Foreskin keratinocyte (primary cell): ENCODE measurements at places on chromosomes 7 and 10. TPM values are rescaled to one million over a fixed set of nuclear protein-coding genes. Genes with fewer than 3 reads are reported as not detected.

Gene FGFBP3
- 0.20 and 0.32 TPM in 2 replicates for total RNA-seq

Gene ECHS1
- total RNA-seq = 62.6 and 67.1 TPM in 2 replicates

GRCh38 chr10:19795684-19796083, 20.5 kb upstream of the PLXDC2 start:
- no peak for DNase-seq

Gene STYXL1
- total RNA-seq = 37.8 and 51.5 TPM in 2 replicates

Gene SLC18A2
- total RNA-seq = not detected in 2 replicates

- DNase-seq = no peak
Measured at GRCh38 chr10:46541735-46542566, 14.5 kb downstream of the GPRIN2 start.

DNA sequence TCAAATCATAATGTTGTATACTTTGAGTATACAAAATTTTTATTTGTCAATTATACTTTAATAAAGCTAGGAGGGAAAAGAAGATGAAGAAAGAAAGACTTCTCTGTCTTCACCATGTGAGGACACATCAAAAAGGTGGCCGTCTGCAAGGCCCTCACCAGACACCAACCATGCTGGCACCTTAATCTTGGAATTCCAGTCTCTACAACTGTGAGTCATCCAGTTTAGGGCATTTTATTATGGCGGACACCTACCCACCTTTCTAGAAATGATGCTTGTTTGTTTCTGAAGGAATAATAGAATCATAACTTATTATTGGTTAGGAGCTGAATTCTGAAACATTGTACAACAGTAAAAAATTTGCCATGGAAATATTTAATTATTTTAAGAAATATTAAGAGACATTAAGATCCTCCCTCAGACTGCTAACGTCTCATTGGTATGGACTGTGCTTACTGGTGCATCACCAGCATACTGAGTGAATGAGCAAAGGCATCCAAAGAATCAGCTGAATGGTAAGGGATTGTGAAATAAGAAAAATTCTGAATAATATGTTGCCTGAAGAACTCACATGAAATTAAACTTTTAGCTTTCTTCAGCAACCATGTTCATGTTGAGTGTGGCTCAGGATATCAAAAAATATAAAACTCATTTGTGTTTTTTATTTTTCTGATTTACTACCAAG, 536.6 kb downstream of the HTR7 start:
- DNase-seq = no peak

Gene PPP1R3A
- total RNA-seq = not detected in 2 replicates

Gene WDR37
- 14.8 and 18.1 TPM in 2 replicates for total RNA-seq

- DNase-seq = no peak
Measured at GRCh38 chr7:57579454-57579853, 129.5 kb downstream of the ZNF716 start.

GRCh38 chr7:98276241-98276761, 5.2 kb upstream of the BRI3 start:
- no peak for DNase-seq

GRCh38 chr7:28818996-28819395, 139.1 kb downstream of the TRIL start:
- peak; percentile 77 for DNase-seq

DNA sequence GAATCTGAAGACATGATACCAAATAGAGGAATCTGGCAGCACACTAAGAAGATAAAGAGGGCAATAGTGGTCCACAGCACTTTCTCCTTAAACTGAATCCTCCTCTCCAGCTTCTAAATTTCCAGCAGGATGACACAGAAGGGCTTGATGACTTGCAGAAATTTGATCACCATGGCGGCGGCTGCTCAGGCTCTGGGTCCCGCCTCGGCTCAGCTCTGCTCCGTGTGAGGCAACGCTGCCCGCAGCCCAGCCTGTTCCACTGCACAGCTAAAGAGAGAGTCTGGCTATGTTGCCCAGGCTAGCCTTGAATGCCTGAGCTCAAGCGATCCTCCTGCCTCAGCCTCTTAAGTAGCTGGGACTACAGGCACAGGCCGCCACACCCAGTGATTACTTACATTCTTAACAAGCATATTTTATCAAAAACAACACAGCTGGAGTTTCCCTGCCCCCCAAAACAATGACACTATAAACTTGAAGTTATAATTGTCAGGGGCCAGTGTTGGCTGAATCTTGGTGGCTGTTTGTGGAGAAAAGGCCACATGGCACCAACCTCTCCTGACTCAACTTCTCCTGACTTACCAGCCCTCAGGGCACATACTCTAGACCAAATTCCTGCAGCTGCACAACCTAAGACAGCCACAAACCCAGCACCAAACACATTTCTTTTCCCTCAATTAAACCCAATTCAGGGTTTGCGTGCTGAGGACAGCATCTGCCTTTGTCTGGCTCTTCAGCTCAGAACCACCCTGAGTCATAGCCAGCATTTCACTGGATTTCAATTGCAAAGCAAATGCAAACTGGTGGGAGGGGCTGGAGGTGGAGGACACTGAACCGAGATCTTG, 11.6 kb upstream of the TNPO3 start:
- peak; percentile 82 for DNase-seq

- DNase-seq = no peak
Measured at GRCh38 chr7:55366461-55367070, 1.4 kb downstream of the LANCL2 start.

Gene ADAMTS14
- 0.10 TPM in 1 of 2 replicates, not detected in the other for total RNA-seq

DNA sequence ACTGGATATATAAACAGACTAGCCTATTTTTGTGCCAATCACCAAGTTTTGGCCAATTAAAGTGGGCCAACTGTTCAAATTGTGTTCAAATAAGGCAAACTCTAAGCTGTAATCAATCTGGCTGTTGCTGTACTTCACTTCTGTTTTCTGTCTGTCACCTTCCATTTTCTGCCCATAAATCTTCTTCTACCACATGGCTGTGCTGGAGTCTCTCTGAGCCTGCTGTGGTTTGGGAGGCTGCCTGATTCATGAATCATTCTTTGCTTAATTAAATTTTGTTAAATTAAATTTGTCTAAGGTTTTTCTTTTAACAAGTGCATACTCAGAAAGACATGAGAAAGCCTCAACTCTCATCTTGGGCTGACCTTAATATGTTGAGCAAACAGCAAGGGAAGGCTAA, 172.6 kb upstream of the VIPR2 start:
- DNase-seq = no peak

DNA sequence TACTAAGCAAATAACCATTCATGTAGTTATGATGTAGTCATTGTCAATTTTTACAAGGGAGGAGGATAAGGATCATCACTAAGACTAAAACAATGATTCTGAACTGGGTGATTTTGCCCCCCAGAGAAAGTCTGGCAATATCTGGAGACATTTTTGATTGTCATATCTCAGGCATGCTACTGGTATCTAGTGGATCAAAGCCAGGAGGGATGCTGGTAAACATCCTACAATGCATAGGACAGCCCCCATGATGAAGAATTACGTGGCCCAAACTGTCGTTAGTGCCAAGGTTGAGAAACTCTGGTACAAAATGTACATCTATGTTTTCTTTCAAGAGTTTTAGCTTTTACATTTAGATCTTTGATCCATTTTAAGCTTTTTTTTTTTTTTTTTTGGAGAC, 57.3 kb downstream of the GBF1 start:
- DNase-seq = no peak

DNA sequence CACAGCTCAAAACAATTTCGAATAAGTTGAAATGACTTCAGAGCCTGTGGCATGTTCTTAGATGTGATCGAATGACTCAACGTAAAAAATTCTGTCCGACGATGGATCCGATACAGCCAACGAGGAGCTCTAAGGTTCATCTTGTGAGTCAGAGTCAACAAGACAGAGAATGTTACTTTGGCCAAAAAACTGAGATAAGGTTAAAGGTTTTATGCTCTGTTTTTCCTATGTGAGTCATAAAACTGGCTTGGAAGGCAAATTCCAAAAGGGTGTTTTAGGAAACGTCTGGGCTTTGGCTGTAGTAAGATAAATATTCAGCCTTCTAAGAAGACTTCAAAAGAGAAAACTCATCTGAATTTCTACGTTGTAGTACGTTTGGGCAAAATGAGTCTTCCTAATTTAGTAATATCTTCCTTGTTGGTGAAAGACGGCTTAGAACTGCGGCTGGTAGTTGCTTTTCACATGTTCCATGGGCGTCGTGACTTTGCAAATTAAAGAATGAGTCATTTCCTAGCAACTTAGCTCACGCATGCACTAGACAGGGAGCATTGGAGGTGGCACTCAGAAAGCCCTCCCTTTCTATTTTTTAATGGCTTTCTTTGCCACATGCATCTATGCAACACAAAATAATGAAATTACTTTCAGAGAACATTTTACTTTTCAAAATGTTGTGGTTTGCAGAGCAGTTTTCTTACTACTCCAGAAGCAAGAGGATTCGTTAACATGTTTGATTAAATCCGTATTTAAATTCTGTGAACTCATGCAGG, 28.2 kb downstream of the PFKP start:
- DNase-seq = peak; percentile 99

Gene KNDC1
- 0.03 and 0.04 TPM in 2 replicates for total RNA-seq

DNA sequence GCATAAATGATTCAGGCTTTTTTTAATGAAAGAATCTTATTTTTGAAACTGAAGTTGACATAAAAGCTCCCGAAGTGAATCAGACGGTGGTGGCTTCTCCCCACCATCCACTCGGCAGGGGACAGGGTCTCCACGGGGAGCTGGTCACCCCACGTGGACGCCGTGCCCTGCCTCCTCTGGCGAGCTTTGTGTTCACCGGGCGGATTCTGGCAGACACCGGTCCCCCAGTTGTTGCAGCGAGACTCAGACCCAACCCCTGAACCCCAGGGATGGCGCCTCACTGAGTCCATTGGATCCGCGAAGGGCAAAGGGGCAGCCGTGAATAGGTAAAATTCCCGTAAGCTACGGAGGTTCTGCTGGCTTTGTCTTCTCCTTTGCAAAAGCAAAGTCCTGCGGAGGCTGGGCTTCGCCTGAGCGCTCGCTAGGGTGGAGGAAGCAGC, 38.4 kb downstream of the PTPRN2 start:
- DNase-seq = no peak

DNA sequence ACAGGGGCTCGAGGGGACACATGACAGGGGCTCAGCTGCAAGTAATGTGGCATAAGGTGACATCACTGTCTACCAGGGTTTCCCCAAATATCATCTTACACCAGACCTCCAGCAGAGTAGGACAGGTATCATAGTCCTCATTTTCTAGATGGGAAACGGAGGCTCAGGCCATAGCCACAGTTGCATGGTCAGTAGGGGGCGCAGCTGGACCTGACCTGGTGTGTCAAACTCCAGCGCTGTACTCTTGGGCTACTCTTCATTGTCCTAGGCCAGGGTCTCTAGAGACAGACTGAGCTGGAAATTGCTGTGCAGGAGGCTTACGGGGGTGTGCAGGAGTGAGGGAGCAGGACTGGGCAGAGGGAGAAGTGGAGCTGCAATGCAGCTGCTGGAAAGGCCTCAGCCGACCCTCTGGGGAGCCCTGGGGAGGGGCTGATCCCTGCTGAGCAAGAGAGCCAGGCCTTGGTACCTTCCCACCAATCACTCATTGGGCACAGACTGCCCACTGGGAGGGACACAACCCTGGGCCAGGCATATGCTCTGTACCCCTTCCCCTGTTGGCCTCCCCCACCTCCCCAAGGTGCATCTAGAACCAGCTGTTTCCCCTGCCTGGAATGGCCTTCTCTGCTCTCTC, 89.9 kb downstream of the CDH23 start:
- peak; percentile 12 for DNase-seq

GRCh38 chr7:17339139-17339538, 40.7 kb downstream of the AHR start:
- no peak for DNase-seq

GRCh38 chr7:29041991-29042390, 83.9 kb upstream of the TRIL start:
- DNase-seq = no peak

DNA sequence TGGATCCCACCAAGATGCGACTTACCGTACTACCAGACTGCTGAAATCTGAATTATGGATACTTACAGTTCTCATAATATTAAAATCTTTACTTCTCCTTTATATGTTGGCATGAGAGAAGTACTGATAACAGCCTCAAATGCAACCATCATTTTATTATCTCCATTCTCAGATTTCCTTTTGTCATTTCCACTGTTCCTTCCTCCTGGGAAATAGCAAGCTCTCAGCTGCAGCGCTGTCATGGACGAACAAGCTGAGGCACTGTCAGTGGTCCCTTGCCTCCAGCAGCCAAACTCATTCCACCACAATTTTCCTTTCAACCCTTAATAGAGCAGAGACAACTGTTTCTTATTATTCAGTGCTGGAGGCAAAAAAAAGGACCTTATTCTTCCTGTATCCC, 478.4 kb downstream of the ARL4A start:
- DNase-seq = no peak

GRCh38 chr7:87317691-87318245, 27.7 kb upstream of the CROT start:
- peak; percentile 78 for DNase-seq

Gene GRM8
- not detected in 2 replicates for total RNA-seq

- DNase-seq = no peak
Measured at GRCh38 chr7:47594406-47594805, 12.5 kb upstream of the TNS3 start.

GRCh38 chr10:124626759-124627380, 117.3 kb downstream of the FAM53B start:
- peak; percentile 60 for DNase-seq

- DNase-seq = no peak
Measured at GRCh38 chr10:89838044-89838615, 136.7 kb downstream of the KIF20B start.

GRCh38 chr10:73590881-73591799, at the start of gene USP54:
Gene USP54, minus strand, starts transcription at chr10:73591342. Its CDS starts 15,684 bp downstream, at chr10:73575658.
- peak; percentile 75 for DNase-seq

DNA sequence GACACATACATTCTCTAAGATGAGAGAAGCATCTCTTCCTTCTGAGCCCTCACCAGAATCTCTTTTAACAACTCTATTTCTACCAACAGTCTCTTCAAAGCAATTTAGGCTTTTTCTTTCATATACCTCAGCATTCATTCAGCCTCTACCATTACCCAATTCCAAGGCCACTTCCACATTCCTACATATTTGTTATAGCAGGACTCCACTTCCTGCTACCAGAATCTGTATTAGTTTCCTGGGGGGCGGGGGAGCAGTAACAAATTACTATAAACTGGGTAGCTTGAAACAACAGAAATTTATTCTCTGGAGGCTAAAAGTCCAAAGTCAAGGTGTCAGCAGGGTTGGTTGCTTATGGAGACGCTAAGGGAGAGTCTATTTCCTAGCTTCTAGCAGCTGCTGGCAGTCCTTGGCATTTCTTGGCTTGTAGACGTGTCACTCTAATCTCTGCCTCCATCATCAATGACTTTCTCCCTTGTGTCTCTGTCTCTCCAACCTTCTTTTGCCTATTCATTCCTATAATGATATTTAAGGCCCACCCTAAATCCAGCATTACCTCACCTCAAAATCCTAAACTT, 7.4 kb downstream of the PRPS1L1 start:
- peak; percentile 20 for DNase-seq

Gene ARL5B
- 14.5 and 15.8 TPM in 2 replicates for total RNA-seq

DNA sequence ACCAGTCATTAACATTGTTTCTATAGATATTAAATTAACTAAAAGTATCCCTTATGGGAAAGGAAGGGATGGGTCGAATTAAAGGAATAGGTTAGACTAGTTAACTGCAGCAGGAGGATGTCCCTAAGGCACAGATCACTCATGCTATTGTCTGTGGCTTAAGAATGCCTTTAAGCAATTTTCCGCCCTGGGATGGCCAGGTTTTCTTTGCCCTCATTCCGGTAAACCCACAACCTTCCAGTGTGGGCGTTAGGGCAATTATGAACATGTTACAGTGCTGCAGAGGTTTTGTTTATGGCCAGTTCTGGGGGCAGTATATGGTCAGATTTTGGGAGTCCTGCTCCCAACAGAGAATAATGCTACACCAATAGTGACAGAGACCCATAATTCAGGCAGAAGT, 139.3 kb upstream of the CDK13 start:
- peak; percentile 40 for DNase-seq

Gene MKLN1
- 27.0 and 27.2 TPM in 2 replicates for total RNA-seq

Gene PKD2L1
- total RNA-seq = not detected in 2 replicates

- no peak for DNase-seq
Measured at GRCh38 chr7:144653449-144653848, 182.4 kb downstream of the TPK1 start.
